Activated naive CD4-positive, alpha-beta T cell treated with anti-CD3 and anti-CD28 coated beads, Interleukin-2, amount 50 U/mL, for 72 hours (primary cell): ENCODE measurements at places on chromosomes 13 and 19.

GRCh38 chr19:48415395-48415794 is 21.9 kb downstream of the GRIN2D start:
- DNase-seq = no peak

GRCh38 chr13:50386541-50387050 is 371.4 kb downstream of the KCNRG start:
- DNase-seq = no peak

DNA sequence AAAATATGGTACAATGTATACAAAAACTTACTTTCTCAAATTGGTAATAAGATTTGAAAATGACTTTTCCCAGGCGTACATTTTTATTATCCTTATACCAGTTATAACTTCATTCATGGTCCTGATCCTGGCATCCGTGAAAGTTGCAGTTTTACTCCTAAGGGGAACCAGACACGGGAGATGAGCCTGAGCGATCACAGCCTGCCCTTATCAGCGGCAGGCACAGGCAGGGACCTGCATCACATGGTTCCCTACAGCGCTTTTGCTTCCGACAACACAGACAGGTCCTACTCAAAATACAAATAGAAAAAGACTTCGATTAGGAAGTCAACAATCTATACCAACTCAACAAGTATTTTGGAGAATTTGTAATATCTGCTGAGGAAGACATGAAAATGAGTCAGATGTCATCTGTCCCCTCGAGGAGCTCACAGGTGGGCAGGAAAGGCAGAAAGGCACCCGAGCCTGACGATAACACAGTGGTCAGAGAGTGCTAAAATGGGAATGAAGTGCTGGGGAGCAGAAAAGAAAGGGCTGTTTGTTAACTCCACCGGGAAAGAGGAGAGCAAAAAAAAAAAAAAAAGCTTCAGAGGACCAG is 93.4 kb downstream of the ABCC4 start:
- no peak for DNase-seq

GRCh38 chr19:1567116-1567847 is 843 bp downstream of the MEX3D start:
- DNase-seq = peak; percentile 24

DNA sequence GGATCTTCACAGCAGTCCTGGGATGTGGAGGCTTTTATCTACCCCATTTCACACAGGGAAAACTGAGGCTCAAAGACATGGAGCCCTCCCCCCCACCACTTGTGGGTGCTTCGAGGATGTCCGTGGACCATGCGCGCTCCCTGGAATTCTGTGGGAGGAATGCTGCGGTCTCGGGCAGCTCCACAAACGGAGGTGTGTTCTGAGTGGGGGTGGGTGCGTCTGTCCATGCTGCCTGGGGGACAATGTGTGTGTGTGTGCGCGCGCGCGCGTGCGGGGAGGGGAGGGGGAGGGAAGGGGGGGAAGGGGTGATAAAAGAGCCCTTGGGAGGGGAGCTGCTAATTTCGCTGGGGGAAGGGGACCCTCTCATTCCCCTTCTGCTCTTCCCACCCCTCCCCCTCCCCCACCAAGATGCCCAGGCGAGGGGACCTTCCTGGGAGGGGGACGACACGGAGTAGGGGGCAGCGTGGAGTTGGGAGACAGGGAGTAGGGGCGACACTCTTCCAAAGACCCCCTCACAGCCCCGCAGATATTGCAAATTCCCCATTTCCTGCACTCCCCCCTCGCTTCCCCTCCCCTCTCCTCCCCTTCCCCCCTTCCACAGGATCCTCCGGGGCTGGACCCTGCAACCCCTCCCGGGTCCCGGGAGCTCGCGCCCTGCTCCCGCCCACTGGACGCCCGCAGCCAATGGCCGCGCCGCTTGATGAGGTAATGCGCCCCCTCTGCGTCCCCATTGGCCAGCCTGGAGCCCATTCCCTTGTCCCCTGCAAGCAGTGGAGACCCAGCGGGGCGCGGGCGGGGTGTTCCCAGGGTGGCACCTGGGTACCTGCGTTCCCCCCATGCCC is 18.9 kb upstream of the ZNRF4 start:
- no peak for DNase-seq

DNA sequence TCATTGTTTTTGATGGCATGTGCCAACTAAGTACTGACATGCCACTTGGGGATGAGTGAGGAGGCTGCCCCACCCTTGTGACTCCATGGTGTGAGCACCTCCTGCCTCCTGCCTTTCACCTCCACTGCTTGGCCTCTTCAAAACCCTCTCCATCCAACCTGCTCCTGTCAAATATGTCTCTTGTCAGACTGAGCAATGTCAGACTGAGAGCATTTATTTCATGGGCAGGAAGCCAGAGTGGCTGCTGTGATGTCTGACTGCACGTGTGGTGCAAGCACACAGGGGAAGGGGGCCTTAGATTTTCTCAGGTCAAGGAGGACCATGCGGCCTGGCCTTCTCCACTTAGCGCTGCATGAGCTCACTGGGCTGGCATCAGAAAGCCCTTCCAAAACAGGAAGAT is 68.3 kb downstream of the STARD13 start:
- no peak for DNase-seq

DNA sequence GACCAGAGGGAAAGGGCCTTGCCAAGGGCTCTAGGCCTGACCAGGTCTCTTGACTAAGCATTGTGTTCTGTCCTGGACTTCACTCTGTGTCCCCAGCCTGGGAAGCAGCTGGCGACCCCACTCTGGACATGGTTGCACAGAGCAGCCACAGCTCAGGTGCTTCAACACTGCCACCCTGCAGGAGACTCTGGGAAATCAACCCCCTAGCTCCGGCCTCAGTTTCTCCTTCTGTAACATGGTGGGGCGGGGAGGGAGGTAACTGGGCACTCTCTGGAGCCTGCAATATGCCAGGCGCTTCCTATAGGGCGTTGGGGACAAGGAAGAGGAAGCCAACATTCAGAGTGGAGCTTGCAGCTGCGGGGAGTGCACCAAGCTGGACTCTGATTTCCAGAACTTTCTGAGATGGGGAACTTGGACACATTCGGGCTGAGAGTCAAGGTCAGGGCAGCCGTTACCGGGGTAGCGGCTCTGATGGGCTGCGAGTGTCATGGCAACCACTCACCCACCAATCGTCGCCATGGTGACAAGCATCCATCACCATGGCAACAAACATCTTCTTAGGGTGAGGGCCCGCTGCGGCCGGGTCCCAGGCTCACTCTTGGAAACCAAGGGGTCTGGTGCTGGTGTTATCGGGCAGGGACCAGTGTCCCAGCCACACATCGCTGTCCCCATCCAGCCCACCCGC is 12.8 kb downstream of the F2RL3 start:
- DNase-seq = no peak

DNA sequence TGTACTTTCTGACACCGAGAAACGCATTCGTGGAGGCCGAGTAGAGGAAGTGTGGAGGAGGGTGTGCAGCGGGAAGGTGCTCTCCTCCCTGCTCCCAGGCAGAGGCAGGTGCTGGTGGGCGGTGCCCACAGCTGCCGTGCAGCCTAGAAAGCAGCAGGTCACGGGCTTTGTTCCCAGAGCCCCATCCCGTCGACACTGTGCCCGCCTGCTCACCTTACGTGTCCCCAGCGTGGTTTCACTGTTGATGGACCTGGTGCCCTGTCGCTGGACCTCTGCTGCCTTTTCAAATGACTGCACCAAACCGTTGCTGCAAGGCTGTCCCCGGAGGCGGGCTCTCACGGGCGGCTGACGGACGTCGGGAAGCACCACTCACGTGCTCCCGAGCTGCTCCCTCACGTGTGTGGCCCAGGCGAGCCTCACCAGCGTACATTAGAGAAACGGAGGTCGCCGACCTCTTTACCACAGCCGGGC is 20.8 kb downstream of the PLEKHJ1 start:
- no peak for DNase-seq

DNA sequence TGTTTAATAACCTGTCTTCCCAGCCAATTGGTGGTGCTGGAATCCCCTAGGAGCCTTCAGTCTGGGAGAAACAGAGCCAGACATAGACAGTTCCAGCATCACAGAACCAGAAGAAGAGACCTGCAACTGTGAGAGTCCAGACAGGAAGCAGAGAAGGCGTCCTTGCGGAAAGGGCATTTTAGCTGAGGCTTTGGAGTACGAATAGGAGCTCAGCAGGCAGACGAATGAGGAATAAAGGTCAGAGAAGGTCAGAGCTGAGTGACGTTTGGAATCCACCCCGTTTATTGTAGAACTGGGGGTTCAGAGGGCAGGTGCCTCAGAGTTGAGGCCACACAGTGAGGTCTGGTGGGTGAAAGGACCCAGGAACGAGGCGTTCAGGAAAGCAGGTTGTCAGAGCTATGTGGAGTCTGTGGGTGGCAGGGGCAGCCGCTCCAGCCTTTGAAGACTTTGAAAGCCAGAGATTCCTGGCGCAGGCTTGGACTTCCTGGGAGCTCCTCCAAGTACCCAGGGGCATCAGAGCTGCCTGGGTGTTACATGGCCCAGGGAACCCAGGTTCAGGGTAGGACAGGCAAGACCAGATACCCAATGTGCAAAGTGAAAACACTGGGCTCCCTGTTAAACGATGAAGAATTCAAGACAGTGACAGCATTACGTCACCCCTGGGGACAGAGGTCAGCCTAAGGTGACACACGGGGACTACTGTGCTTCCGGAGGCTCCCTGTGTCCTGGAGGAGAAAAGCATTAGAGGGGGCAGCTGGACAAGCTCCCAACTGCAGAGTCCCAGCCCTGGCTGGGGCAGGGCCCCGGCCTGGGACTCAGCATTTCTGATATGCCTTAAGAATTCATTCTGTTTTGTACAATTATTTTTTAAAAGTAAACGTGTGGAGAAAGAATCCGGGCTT is 5.5 kb downstream of the ARRDC2 start:
- DNase-seq = no peak

- no peak for DNase-seq
Measured at GRCh38 chr13:101785858-101786257, 333.4 kb downstream of the ITGBL1 start.

DNA sequence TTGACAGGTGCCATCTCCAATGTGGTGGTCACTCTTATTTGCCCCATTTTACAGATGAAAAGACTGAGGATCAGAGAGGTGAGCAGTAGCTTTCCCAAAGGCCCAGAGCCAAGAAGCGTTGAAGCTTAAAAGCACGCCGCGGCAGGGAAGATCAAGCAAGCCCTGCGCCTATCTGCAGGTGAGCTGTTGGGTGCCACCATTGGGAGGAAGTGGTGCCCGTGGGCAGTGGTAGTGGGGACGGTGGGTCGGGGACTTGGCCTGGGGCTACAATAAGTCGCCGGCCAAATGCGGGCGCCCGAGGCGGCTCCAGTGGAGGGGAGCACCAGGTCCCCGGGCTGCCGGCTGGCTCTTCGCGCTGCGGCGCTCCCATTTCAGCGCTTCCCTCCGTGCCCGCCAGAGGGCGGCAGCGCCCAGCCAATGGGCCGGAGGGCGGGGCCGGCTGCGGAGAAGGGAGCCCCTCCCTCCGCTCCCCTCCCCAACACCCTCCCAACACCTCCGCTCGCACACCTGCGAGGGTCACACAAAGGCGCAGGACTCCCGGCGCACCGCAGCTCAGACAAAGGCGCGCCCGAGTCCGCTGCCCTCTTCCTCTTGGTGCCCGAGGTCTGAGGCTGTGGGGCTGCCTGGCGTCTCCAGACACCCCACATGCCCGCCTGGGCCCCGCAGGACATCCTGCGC is 744 bp upstream of the POU2F2 start:
- DNase-seq = peak; percentile 88

GRCh38 chr19:16042533-16043085 is 33.7 kb upstream of the TPM4 start:
- no peak for DNase-seq

- peak; percentile 64 for DNase-seq
Measured at GRCh38 chr19:41997121-41997850, 3.3 kb upstream of the ATP1A3 start.

GRCh38 chr13:72754111-72754510 is 26.4 kb downstream of the BORA start:
- no peak for DNase-seq

GRCh38 chr13:44196196-44196751 is 177.3 kb upstream of the SERP2 start:
- peak; percentile 27 for DNase-seq

GRCh38 chr13:97460004-97460775 is 26.2 kb downstream of the RAP2A start:
- DNase-seq = no peak

GRCh38 chr13:70391678-70392077 is 283.4 kb upstream of the KLHL1 start:
- DNase-seq = no peak

DNA sequence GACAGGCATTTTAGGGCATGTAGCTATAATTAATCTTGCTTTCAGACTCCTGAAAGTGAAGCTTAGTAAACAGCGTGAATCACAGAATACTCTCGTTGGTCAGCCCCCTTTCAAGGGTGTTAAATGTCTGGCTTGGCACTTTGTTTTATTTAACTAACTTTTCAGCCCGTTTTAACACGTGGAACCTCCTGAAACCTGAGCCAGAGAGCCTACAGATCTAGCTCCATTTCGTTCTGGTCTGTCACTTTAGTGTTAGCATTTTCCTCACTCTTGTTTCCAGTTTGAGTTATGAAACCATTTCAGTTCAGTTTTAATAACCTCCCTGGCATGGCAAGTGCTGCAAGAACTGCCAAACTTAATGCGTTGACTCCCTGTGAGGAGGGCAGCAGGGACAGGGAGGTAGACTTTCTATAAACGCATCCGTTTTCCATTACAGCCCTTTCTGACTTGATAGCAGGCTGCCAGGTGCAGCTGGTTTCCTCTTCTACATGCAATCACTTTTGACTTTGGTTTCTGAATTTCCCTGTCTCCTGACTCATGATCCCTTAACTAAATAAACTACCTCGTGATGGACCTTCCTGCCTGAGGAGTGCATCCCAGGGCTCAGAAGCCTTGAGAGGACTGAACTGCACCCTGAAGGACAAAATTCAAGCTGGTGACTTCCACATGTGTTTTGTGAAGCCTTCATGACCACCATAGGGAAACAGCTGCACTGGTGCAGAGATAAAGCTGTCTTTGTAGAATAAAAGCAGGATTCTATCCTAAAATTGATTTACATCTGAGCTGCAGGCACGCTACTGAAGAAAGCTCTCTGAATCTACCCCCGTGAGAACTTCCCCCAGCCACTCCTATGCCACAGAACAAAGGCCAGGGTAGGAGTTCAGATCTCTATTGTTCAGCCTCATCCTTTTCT is 192.6 kb downstream of the DLEU7 start:
- no peak for DNase-seq

DNA sequence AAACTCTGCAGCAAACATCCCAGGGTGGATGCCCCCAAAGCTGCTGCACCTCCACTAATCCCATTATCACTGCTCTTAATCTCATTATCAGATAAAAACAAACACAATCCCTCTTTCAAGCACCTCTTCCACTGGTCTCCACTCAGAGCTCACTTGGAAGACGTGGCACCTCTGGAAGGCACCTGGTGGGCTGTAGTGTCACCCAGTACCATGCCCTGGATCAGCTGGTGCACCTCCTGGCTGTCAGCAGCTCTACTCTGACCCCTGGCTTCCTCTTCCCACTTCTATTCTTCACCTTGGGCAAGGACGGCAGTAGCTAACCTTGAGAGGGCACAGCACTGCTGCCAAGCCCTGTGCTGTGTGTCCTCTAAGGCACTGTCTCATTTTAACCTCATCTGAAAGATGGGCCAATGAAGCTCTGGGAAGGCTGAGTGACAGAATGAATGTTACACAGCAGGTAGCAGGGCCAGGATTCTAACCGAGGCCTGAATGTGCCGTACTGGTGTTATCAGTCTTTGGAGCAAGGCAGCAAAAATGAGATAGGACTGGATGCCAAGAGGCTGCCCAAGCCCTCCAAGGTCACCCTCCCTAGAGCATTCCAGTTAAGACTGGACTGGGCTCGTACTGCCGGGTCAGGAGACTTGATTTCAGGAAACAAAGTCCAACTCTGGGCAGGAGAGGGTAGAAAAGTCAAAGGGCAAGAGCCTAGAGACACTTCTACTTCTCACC is 7.4 kb downstream of the BRD4 start:
- no peak for DNase-seq
